ENCODE measurements at places on chromosomes 11 and 22. TPM values are rescaled to one million over a fixed set of nuclear protein-coding genes. Genes with fewer than 3 reads are reported as not detected.

JOSD1 gene
- total RNA-seq, result 60.5 TPM

DNA sequence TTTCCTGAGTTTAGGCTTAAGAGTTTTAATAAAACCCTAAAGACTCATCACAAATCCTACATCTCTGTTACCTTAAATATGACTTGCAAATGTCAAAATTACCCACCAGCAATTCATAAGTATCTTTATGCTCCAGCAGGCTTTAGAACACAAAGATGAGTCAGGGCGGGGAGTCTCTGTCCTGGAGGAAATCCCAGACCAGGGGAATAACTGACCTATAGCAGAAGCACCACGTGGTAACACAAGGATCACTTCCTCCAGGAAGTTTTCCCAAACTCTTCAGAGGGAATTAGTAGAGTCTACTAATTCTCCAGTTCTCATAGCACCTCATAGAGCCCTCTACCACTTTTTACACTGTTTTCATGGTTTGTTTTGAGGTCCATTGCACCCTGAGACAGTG is 217.0 kb downstream of the NAV2 start:
- no peak for DNase-seq

SOX10 gene
- not detected for total RNA-seq

DNA sequence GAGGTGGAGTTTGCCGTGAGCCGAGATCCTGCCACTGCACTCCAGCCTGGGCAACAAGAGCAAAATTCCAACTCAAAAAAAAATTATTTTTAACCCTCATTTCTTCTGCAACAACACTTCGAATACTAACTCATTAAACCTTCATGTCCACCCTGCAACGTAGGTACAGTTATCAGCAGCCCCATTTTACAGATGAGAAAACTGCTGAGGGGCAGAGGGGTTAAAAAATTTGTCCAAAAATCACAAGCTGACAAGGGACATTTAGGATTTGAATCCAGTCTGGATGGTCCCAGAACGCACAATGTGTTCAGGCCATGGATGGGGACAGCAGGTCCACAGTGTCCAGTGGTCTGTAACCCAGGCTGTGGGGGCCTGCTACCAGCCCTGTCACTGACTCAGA is 29.0 kb downstream of the RHOD start:
- DNase-seq, result no peak

TRPC6 gene
- not detected for total RNA-seq

LINC01488 gene
- total RNA-seq, result not detected

- peak; percentile 9 for DNase-seq
Measured at GRCh38 chr22:31102441-31103081, 4.8 kb downstream of the SELENOM start.

GRCh38 chr11:66964495-66964894 is 6.3 kb upstream of the PC start:
- DNase-seq, result no peak

OR5P2 gene
- not detected for total RNA-seq

DNA sequence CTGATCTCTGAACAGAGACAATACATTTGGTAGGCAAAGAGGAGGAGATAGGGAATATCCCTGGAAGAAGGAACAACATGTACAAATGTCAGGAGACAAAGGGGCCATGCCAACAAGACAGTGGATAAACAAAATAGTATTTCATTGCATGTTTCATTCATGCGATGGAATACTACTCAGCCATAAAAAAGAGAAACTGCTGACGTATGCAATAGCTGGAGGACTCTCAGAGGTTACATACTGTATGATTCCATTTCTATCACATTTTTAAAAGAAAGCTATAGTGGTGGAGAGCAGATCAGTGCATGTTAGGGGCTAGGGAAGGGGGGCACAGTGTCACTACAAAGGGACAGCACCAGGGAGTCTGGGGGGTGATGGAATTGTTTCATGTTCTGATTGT is 572.9 kb upstream of the CADM1 start:
- no peak for DNase-seq

DNA sequence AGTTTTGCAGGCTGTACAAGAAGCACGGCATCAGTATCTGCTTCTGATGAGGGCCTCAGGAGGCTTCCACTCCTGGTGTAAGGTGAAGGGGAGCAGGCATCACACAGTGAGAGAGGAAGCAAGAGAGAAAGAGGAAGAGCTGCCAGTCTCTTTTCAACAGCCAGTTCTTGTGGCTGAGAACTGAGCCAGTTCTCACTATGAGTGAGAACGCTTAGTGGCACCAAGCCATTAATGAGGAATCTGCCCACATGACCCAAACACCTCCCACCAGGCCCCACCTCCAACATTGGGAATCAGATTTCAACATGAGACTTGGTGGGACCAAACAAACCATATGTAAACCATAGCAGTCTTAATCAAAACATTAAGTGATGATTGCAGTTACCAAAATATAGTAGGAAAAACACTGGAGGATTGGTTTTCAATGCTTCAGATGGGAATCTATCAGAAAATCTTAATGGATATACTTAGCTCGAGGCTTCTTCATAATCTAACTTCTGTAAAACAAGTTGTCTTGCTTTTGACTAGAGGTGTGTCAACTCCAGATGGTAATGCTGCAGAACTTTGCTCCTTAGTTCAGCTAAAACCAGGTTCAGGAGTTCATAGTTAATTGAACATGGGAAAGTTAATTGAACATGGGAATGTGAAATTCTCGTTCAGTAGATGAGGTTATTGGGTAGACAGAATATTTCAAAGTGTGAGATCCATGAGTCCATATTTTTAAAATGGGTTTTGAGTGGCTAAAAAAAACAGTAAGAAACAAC is 12.2 kb downstream of the FAR1 start:
- no peak for DNase-seq

CARD10 gene
- total RNA-seq, result 50.4 TPM

LRRC10B gene
- total RNA-seq, result 6.3 TPM

DNA sequence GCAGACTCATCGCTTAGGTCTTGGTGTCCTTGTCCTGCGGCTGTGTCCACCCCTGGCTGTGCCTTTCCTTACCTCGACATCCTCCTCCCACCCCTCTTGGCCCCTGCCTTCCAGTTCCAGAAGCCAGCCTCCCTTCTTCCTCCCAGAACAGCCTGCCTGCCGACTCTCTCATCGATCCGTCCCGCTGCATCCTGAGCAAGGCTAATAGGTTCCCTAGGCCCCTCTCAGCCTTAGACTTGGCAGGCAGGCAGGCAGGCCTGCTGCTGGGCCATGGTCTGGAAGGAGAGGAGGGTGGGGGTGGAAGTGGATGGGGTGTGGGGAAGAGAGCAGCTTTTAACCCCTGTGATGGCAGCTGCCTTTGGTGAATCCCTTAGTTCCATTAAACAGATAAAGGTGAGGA is 196.7 kb upstream of the TBCEL start:
- no peak for DNase-seq
